ENCODE measurements at places on chromosomes 4 and X.

GRCh38 chr4:8050555-8051206 is 107.9 kb downstream of the ABLIM2 start:
- no peak for DNase-seq

DNA sequence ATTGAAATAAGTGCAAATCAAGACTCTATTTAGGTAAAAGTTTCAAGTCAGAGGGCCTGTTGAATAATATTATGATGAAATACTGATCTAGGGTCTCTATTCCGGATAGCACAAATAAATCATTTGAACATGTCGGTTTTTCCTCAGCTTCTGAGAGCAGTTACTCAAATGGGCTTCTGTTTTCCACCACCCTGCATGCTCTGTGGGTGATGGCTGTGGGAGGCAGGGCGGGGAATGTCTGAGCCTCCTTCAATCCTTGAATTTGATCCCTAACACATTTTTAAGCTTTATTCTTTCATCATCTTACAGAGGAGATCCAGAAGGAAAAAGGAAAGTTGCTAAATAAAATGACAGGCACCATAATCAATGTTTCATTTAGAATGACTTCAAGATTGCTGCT is 8.5 kb downstream of the UNC5C start:
- DNase-seq: no peak

GRCh38 chr4:84481077-84481859 is 17.8 kb downstream of the NKX6-1 start:
- no peak for DNase-seq

DNA sequence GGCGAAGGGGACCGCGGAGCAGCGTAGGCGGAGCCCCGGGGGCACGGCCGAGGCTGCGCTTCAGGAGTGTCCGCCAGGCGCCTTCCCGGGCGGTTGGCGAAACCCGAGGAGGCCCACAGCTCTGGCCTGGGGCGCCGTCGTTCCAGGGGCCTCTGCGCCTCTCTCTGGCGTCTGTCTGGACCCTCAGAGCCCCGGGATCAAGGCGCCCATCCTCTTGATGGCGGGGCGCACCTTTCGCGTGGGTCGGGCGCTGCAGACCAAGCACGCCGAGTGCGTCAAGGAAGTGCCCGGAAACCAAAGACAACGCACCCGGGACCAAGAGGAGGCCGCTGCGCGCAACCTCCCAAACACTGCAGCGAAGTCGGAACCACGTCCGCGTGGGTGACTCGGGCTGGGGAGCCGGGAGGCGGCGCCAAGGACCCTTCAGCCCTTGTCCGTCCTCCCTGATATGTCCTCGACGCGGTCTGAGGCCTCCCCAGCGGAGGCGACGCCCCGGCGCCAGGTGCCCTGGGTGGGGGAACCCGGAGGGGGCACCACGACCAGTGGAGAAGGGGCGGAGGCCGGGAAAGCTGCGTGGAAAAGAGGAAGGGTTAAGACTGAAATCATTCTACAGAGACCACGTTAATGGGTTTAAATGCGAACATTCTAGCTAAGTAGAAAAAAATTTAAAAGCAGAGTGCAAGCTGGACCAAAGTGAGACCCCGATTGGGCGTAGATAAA is 9.9 kb downstream of the HMX1 start:
- no peak for DNase-seq

DNA sequence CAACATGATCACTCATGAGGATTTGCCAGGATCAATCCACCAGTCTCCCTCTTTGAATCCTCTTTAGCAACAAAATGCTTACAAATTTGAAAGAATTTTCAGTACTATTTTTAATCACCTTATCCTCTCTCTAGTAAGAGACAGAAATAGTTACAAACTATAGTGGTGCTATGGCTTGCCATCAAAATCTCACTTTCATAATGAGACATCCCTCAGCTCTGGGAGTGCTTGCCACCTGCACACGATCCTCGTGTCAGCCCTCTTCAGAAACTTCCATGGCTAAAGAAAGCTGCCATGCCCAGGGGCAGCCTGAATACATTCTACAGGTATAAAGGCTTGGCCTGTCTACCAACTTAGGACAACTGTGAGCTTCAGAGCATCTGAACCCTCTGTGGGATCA is 5.1 kb upstream of the DHX15 start:
- no peak for DNase-seq

- DNase-seq: no peak
Measured at GRCh38 chr4:74426101-74426500, 18.8 kb upstream of the AREG start.

DNA sequence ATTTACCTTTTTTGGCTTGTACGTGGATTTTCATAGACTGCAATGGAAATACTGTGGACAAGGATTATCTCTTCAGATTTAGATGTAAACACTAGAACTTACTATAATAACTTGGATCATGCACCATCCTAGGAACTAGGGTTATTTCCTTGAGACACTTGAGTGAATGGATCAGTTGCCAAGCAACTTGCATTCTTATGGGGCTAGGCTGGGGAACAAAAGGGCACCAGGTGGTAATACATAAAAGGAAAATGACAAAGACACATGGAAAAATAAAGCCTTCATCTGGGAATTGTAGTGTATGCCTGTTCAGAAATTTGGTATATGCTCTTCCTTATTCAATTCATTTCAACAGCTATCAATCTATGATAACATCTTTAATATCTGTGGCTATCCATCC is 247.1 kb downstream of the SPRY1 start:
- DNase-seq: no peak

DNA sequence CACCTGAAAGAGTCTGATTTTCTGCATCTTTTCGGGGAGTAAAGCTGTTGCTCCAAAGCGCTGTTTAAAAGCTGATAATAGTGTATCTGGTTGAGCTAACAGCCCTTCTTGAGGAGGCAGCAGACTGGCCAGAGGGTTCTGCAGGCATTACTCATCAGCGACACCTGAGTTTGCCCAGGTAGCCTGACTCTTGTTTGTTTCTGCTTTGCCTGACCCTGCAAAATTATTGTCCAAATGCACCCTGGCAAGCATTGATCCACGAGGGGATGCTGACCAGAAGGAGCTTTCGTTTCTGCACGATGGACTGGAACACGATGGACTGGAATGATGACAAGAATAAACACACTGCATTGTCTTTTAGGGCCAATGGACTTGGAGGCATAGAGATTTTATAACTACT is 6.2 kb downstream of the CD99 start:
- no peak for DNase-seq

DNA sequence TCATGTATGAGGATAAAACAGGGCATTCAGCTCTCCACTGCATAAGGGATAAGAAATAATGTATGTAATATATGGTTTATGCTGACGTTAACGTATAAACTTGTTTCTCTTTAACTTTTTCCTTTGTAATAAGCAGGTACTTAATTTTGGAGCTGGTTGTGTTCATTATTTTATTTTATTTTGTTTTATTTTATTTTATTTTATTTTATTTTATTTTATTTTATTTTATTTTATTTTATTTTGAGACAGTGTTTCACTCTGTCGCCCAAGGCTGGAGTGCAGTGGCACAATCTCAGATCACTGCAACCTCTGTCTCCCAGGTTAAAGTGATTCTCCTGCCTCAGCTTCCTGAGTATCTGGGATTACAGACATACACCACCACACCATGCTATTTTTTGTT is 1932.6 kb upstream of the TENM3 start:
- DNase-seq: no peak

DNA sequence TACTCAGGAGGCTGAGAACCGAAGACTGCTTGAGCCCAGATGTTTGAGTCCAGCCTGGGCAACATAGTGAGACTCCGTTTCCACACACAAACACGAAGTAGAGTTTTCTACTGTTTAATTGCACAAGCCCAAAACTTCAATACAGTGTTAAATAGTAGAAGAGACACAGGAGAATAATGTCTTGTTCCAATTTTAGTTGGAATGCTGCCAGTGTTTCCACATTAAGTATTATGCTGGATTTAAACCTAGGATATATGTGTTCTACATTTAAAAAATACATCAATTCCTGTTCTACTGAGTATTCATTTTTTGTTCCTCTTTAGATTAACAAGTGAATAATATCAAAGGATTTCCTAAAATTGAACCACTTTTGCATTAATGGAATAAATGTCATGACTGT is 91.3 kb downstream of the LCORL start:
- no peak for DNase-seq

GRCh38 chr4:31662951-31663350 is 942.8 kb downstream of the PCDH7 start:
- no peak for DNase-seq

GRCh38 chr4:25991340-25991739 is 77.3 kb downstream of the SMIM20 start:
- DNase-seq: no peak

DNA sequence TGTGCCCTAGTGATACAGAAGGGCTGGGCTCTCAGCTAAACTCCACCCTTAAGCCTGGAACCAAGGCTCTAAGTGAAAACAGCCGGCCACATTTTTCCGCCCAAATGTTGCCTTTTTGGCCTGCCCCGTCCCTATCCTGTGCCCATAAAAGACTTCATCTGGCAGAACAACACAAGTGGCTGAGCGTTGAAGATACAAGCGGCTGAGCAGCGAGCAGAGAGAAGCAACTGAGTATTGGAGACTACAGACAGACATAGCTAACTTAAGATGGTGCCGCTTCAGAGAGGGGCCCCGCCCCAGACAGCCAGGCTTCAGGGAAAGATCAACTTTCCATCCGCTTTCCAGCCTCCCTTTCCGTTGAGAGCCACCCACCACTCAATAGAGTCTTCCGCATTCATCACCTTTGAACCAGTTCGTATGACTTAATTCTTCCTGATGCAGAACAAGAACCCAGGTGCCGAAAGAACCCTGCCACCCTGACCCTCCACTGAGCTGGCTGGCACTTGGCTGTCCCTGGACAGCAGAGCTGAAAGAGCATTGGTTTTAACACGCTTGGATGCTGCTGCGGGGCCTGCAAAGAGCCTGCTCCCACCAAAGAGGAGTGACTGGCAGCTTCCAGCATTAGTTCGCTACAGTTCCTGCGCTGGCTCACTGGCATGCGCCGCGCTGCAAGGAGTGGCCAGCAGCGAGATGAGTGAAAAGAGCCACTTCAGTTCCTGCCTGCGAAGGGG is 853.2 kb upstream of the INTU start:
- DNase-seq: no peak

DNA sequence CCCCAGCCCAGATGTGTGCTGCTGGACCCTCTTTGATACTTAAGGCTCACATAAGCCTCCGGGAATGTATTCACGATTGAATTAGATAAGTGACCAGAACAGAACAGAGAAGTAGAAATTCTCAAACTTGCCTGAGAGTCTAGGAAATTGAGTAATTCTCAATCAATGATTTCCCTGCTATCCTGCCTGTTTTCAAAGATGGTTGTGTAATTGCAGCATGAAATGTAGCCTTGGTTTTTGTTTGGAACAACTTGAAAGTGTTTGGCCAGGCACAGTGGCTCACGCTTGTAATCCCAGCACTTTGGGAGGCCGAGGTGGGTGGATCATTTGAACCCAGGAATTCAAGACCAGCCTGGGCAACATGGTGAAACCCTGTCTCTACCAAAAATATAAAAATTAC is 41.2 kb downstream of the TNIP2 start:
- no peak for DNase-seq

GRCh38 chrX:850471-850916 is 219.9 kb downstream of the SHOX start:
- DNase-seq: no peak

DNA sequence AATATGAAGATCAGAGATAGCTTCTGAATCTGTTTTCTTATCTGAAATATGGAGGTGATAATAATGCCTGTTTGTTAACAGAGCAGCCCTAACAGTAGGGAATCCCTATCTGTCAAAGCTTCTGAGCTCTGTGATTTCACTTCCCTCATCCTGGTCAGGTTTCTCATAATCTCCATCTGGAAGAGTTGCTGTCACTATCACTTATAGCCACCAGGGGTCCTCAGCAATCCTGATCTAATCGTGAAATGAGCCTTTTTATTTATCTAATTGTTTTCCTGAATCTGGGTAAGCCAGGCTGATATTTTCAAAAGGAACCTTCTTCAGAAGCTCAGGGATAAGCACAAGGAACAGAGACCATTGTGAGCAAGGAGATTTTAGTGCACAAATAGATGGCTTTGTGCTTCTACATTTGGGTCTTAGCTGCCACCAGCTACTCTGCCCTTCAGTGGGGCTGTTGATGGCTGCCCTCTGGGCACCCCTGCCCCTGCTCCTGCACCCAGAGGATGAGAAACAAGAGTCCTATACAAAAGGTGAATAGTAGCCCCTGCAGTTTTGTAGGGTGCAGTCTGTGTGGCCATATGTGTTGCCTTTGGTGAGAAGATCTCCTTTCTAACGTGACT is 196.4 kb upstream of the RADX start:
- no peak for DNase-seq

DNA sequence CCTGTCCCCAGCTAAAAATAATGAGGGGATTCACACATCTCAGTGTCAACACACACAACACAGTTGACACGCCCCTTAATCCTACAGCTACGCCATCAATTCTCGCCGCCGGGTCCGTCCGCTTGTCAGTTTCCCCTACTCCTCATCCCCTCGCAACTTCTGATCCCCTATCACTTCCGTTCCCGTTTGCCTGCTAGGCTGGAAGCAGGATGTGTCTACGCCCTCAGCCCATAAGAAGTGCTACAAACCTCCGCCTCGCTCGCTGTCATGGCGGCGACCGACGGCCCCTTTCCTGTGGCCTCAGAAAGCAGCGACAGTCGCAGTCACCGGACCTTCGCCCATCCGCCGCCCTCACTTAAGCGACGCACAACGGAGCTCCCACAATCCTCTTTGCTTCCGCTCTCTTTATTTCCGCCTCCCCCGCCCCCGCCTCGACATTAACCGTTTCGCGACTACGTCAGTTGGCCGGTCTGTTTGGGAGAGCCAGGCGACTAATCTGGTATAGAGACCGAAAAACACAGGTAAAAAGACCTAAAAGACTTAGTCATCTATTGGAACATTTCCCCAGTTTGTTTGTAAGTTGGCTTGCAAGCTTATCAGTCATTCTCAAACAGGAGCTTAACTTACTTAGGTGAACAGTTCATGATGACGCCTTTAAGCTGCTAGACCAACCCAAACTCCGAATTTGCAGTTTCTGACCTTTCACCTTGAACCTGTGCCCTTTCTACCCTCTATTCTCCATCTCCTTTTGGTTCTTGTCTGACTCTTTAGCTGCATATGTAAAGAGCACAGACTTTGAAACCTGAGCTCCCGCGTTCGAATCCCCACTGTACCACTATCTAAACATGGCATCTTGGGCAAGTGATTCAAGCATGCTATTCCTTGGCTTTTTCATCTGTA is at the start of gene SLC25A53:
TSS of gene SLC25A53 (minus strand) at position 380 of the 900 bp plus-strand sequence. CDS start 51,752 bp downstream, outside the sequence.
- no peak for DNase-seq

- no peak for DNase-seq
Measured at GRCh38 chr4:2011583-2011982, 2.8 kb upstream of the NELFA start.

GRCh38 chr4:24382381-24382780 is 202.0 kb downstream of the DHX15 start:
- DNase-seq: peak; percentile 88

Measured in epithelial cell of proximal tubule (primary cell).